Gastrocnemius medialis (tissue), 4 donors: ENCODE measurements at places on chromosomes 6 and 20. TPM values are rescaled to one million over a fixed set of nuclear protein-coding genes. Genes with fewer than 3 reads are reported as not detected.

Gene NKX2-2
- total RNA-seq, result not detected

Gene GTSF1L
- not detected for total RNA-seq

Gene SLC18B1
- 0.58 TPM for total RNA-seq

Gene GINS1
- 0.07 TPM for total RNA-seq

Gene C6orf118
- total RNA-seq, result not detected

Gene KAT14
- total RNA-seq, result 19.6 TPM

Gene EGFL8
- 0.80 TPM for total RNA-seq

Gene SLC22A2
- not detected for total RNA-seq

Gene LY6G6D
- total RNA-seq, result not detected

Gene HDGFL1
- total RNA-seq, result not detected

Gene ZNF311
- total RNA-seq, result 0.11 TPM

Gene DZANK1
- total RNA-seq, result 0.63 TPM

Gene PPP1R16B
- total RNA-seq, result 0.66 TPM

Gene MED23
- 7.5 TPM for total RNA-seq

Gene DAAM2
- 37.4 TPM for total RNA-seq

Gene POPDC3
- 105 TPM for total RNA-seq

Gene NT5E
- total RNA-seq, result 4.3 TPM

Gene KCNB1
- 6.6 TPM for total RNA-seq

Gene KIFC1
- total RNA-seq, result not detected

Gene OR2B6
- not detected for total RNA-seq

Gene CRIP3
- not detected for total RNA-seq

Gene SLC17A3
- total RNA-seq, result not detected

Gene ATP6V1G2
- total RNA-seq, result 1.8 TPM

Gene OXT
- total RNA-seq, result not detected

Gene SIRPB1
- total RNA-seq, result not detected

Gene HAO1
- total RNA-seq, result 0.40 TPM

Gene PCSK2
- not detected for total RNA-seq

Gene PTGIS
- 10.4 TPM for total RNA-seq

Gene PSORS1C2
- total RNA-seq, result not detected

Gene GHRH
- total RNA-seq, result not detected

Gene TMEM151B
- 0.11 TPM for total RNA-seq

Gene CALHM4
- total RNA-seq, result not detected

Gene KHDC1L
- total RNA-seq, result not detected

Gene RFX6
- total RNA-seq, result not detected

Gene CCN5
- 30.6 TPM for total RNA-seq

Gene COL19A1
- 0.05 TPM for total RNA-seq

Gene CLPSL1
- not detected for total RNA-seq

Gene GGTLC1
- not detected for total RNA-seq

Gene C20orf144
- total RNA-seq, result not detected

Gene ZC3H12D
- total RNA-seq, result not detected

Gene PRRC2A
- 39.9 TPM for total RNA-seq

Gene TREML4
- not detected for total RNA-seq

Gene CPNE5
- not detected for total RNA-seq

Gene RBM24
- 74.9 TPM for total RNA-seq

Gene PRSS35
- not detected for total RNA-seq
